Tibial nerve (tissue), 4 donors: ENCODE measurements at places on chromosomes 3 and 15. TPM values are rescaled to one million over a fixed set of nuclear protein-coding genes. Genes with fewer than 3 reads are reported as not detected.
A peak's percentile ranks its signal among the peaks of the same experiment; 100 is the strongest.

Gene TMEM44
- total RNA-seq = 17.0 TPM

Gene SCN11A
- 0.21 TPM for total RNA-seq

DNA sequence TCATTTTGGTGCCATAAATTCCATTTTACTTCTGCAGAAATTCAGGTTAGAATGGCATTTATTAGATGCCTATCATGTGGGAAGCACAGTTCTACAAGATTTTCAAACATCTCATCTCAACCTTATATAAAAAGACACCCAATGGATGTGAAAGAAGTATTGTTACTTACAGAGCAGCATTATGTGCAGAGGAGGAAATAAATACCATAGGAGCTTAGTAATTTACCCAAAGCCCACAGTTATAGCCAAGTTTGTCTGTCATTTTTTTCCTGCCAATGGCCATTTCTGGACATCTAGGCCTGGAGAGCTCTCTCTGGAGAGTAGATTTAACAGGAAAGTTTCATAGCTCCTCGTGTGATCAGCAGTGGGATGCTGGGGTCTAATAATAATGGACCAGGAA, 659.4 kb upstream of the NAALADL2 start:
- H3K27ac ChIP-seq = no peak overlapping the region
- no peak for DNase-seq
- no peaks in the 10 kb centered on the region for H3K4me1 ChIP-seq
- no peaks in the 10 kb centered on the region for H3K27me3 ChIP-seq
- H3K36me3 ChIP-seq = no peaks in the 10 kb centered on the region
- H3K4me3 ChIP-seq = no peak overlapping the region

GRCh38 chr15:58746174-58746573, 3.3 kb downstream of the ADAM10 start:
- peaks cover 15% of the 10 kb centered on the region for H3K4me1 ChIP-seq
- H3K27ac ChIP-seq = peak overlapping the region; percentile 73
- no peaks in the 10 kb centered on the region for H3K36me3 ChIP-seq
- DNase-seq = no peak
- no peak overlapping the region for H3K4me3 ChIP-seq

DNA sequence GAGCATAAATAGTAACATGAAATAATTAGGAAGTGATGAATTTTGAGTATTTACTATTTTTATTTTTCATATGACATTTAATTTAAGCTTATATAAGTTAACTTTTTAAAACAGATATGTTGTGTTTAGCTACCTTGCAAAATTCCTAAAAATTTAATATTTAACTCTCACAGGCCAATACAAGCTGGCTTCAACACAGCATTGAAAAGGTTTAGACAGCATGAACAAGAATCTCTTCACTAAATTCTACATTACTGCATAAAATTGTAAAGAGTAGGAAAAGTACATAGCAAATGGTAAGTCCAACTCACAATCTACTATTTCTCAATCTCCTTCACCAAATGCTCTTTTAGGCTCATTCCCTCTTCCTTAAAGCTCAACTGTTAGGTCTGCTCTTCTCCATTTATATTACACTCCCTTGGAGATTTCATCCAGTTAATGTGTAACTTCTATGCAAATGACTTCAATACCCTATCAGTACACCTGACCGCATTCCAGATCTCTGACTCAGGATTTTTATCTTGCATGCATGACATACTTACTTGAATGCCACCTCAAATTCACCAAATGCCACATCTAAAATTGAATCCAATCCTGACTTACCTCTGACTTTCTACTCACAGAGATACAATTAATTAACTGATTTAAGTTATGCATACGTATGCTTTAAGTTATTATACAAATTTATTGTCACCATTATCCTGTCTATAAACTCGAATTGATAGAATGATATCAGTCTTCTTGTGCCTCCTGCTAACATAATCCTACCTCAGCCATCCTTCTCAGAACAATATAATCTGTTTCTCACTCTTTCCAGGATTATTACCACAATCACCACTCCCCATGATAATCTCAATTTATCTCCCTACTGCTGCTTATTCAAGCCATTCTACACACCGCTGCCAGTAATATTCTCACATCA, 127.0 kb downstream of the STAG1 start:
- H3K36me3 ChIP-seq = no peaks in the 10 kb centered on the region
- H3K27me3 ChIP-seq = no peaks in the 10 kb centered on the region
- no peak overlapping the region for H3K4me3 ChIP-seq

DNA sequence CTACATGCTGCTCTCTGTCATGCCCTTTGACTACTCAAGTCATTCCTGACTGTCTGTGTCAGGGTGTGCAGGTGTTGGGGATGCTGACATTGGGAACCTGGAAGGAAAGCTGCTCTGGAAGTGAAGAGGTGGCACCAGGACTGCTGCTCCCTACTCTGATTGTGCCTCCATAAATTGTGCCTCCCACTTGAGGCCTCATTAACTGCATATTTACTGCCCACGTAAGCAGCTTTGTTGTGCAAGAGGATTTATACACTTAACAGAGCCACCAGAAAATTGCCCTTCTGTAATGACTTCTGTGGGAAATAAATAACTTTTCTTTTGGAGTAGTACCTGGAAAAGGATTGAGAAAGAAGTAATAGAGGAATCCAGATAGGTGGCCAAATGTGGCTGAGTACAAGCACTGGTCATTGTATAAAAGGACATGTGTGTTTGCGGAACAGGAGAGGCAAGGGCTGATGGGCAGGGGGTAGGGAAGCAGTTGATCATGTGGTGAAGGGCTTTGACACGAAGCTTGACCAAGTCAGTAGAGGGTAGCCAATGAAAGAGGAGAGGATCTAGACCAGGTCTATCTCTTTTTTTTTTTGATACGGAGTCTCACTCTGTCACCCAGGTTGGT, 24.8 kb downstream of the IL20RB start:
- no peak for DNase-seq
- H3K4me3 ChIP-seq = no peak overlapping the region
- H3K27me3 ChIP-seq = no peaks in the 10 kb centered on the region
- H3K27ac ChIP-seq = no peak overlapping the region

GRCh38 chr15:79310985-79311900, at the start of gene TMED3:
Gene TMED3, plus strand, starts transcription at chr15:79311112. Its CDS starts 138 bp downstream, at chr15:79311250.
- peak within 1 kb of the TSS; percentile 60 for H3K4me3 ChIP-seq
- DNase-seq = no peak
- peaks cover 14% of the 10 kb centered on the region for H3K4me1 ChIP-seq

DNA sequence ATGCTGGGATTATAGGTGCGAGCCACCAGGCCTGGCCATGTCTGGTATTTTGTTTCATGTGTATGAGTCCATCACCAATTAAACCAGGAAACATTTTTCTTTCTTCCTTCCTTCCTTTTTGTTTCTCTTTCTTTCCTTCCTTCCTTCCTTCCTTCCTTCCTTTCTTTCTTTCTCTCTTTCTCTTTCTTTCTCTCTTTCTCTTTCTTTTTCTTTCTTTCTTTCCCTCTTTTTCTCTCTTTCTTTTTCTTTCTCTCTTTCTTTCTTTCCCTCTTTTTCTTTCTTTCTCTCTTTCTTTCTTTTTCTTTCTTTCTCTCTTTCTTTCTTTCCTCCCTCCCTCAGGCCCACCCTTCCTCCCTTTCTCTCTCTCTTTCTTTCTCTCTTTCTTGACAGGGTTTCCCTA, 83.4 kb downstream of the SLC9A9 start:
- DNase-seq = no peak
- no peak overlapping the region for H3K27ac ChIP-seq
- no peak overlapping the region for H3K4me3 ChIP-seq
- H3K27me3 ChIP-seq = no peaks in the 10 kb centered on the region

DNA sequence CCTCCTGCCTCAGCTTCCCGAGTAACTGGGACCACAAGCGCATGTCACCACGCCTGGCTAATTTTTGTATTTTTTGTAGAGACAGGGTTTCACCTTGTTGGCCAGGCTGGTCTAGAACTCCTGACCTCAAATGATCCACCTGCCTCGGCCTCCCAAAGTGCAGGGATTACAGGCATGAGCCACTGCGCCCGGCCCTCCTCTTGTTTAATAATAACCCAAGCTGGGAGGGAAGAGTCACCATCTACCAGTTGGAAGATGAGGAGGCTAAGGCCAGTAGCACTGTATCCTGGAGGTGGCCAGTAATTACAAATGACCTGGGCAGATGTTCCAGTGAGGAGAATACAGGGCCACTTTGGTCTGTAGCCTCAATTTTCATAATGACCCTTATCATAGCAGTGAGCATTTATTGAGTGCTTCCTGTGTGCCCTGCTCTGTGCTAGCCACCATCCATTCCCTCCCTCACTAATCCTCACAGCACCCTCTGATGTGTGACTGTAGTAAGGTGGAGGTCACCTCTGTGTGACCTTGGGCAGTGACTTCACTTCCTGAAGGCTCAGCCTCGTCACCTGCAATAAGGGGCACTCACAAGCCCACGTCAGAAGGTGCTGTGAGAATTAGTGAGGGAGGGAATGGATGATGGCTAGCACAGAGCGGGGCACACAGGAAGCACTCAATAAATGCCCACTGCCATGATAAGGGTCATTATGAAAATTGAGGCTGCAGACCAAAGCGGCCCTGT, 64.2 kb downstream of the ABTB1 start:
- no peaks in the 10 kb centered on the region for H3K36me3 ChIP-seq
- H3K4me1 ChIP-seq = no peaks in the 10 kb centered on the region
- peak overlapping the region; percentile 77 for H3K27ac ChIP-seq
- no peak for DNase-seq
- H3K27me3 ChIP-seq = no peaks in the 10 kb centered on the region
